ENCODE measurements at places on chromosomes 5 and 9.

DNA sequence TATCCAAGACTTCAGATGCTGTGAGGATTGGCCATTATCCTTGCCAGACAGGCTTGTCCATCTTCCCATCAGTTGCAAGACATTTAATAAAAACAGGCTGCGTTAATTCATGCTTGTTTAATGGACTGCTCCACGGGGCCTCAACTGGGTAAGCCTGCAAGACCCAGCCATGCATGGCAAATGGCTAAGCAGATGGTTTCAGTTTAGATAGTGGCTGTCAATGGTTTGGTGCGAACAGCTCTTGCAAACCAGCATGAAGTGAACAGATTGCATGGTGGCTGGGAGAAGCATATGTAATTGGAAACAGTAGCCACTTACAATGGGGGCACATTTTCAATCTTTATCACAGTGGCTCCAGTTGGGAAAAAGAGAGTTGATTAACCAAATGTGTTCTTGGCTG, 628.2 kb upstream of the KLF4 start:
- DNase-seq = no peak

DNA sequence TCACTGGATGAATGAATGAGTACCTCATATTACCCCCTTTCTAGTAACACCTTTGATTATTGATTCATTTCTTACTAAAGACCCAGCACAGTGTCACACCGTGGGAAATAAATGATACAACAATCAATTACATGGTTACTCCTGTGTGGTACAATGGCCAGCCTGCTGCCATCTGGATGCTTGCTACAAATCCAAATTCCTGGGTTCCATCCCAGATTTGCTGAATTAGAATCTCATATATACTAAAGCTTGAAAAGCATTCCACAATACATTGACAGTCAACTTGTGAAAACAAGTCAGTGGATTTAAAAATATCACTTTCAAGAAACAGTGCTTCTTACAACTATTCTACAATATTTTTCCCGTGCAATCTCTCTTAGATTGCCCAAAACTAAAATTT, 989.3 kb downstream of the PTPRD start:
- no peak for DNase-seq

DNA sequence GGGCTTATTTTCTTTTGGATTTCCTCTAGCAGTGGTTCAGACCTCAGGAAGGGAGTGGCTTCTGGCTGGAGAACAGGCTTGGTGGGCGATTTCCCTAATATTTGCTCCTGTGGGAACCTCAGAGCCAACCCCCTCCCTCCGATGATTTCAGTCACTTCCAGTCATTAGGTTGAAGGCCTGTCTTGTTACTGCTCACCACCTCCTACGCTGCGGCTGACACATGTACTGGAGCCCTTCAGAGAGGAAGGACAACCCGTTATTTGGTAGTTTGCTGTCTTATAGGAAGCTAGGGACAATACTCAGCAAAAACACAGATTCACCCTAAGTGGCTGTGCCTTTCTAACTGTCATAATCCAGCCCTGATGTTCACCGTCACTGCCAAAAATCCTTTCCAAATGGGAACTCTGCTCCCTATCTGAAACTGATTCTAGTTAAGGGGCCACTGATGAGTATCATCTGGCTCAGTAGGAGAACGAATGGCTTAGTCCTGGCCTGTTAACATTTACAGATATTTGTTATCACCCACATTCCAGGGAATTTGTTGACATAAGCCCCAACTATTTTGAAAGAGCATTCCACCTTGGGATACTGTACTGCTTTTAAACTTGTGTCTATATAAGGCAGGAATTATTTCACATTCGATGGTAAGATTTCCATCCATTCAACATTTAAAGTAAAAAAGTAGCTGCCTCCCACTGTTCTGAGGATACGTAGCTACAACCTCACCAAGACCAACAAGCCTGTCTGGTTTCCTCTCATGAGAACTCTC, 29.3 kb upstream of the ANKH start:
- no peak for DNase-seq

GRCh38 chr9:124708633-124709291, 62.3 kb downstream of the NR6A1 start:
- DNase-seq = no peak

GRCh38 chr5:179150011-179150410, 89.8 kb downstream of the ZNF354C start:
- DNase-seq = no peak

DNA sequence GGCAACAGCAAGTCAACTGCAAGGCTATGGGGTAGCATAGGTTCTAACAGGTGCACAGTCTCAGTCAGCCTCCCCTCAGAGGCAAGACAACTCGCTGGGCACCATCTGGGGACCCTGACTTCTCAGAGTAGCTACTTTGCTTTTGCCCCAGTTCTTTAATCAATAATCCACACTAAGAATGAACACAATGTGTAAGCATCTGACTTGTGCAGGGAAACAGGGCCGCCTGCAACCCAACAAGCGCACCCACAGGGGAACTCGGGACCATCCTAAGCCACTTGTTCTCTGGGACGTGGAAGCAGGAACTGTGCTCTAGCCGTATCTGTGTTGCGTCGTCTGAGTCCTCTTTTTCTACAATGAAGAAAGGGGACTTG, 1.9 kb downstream of the MOB3B start:
- no peak for DNase-seq

DNA sequence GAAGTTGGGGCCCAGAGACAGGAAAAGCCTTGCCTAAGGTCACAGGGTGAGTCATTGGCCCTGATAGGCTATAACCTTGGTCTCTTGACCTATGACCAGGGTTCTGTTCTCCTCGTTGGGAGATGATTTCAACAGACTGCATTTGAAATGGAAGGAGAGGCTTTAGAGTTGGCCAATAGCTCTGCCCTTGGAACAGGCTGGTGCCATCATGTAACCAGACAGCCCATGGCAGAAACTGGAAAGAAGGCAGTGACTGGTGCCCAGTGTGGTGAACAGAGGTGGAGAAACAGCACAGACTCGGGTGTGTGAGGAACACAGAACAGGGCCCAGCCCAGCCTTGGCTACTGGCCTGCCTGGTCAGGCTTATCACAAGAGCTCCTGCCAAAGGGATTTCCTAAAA, 109.8 kb upstream of the SLC25A48 start:
- no peak for DNase-seq

- no peak for DNase-seq
Measured at GRCh38 chr9:36730414-36730813, 157.7 kb downstream of the MELK start.

GRCh38 chr5:78720227-78720985, 71.8 kb upstream of the LHFPL2 start:
- DNase-seq = no peak

- DNase-seq = no peak
Measured at GRCh38 chr5:139388198-139388821, 1.4 kb downstream of the MZB1 start.

GRCh38 chr5:178419196-178419595, 171.0 kb downstream of the COL23A1 start:
- no peak for DNase-seq

GRCh38 chr5:64615895-64616294, 74.4 kb upstream of the SHISAL2B start:
- no peak for DNase-seq

DNA sequence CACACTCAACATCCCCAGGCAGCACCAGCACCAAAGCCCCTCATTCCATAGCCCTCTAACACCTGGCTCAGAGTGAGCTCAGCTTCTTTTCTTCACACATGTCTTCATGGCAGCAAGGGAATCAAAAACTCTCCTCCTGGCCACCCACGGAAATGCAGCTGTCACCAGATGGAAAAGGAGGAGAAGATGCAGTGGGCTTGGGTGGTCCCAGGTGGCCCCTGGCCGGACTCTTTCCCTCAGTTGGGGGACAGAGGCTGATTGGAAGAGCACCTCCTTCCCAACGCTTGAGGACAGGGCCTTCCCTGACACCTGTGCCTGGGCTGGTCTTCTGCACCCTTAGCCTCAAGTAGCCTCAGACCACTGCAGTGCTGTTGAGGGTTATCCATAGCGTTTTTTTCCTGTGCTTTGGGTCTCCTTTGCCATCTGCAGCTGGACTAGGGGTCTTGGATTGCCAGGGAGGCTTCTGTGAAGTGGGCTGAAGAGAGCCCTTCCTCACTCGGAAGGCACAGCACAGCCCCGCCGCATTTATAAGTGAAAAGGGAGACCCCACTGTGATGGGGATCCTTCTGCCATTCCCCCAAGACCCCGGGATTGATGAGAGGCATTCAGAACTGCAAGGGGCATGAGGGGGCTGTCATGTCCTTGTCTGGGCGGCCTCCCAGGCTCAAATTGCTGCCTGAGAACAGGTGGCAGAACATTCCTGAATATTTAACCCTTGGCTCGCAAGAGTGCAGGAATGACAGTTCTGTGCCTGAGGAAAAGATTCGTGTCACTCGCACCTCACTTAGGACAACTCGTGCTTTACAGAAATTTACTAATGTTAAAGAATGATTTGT, 200.0 kb downstream of the AUH start:
- no peak for DNase-seq

GRCh38 chr5:77086368-77086688, 757 bp downstream of the ZBED3 start:
- DNase-seq = no peak

DNA sequence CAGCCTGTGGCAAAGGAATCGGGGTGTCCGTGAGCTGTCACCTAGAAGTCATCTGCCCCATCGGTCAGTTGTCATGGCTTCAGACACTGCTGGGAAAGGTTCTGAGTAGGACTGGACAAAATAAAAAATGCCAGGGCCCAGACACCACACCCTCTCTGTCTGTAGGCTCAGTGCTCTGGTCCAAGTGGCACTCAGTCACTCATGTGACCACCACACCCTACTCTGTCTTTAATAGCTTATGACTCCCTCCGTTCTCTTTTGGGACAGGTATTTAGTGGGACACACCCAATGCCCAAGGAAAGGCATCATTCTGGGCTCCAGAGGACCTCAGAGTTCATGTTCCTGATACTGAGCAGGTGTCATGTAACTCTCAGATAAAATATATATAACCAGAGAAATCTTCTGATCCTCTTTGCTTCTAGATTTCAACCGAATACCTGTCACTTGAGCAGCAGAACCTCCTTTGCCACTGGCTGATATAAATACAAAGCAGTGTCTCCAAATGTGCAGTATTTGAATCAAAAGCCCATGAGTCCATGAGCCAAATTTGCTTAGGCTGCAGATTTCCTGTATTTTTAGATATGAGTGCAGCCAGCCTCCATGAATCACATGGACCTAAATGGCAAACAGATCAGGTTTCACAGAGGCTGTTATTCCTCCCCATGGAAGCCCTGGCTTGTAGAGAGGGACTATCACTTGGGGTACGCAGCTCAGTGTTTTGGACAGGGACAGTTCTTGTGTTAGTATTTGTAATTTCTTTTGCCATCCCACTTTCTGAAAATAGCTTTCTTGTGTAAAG, 272.0 kb downstream of the ARHGAP26 start:
- no peak for DNase-seq
